Right lobe of liver (tissue), 6 donors: ENCODE measurements at places on chromosomes 2 and 18.

DNA sequence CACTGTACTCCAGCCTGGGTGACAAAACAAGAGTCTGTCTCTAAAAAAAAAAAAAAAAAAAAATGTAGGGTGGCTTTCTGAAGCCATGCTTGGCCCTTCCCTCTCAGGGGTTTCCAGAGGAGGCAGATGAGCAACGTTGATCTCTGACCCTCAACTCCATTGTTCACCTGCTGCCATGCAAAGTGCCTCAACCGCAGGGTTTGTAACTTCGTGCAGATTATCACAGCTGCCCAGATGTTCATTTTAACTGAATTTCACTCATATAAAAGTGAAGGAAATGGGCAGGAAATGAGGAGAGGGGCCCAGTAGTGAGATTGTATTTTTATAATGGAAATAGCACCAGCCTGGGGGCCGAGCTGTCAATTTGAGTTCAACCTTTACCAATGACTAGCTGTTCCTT, 14.9 kb upstream of the B3GNT2 start:
- DNase-seq = no peak

GRCh38 chr2:8036366-8036765, 645.5 kb upstream of the ID2 start:
- DNase-seq = no peak

DNA sequence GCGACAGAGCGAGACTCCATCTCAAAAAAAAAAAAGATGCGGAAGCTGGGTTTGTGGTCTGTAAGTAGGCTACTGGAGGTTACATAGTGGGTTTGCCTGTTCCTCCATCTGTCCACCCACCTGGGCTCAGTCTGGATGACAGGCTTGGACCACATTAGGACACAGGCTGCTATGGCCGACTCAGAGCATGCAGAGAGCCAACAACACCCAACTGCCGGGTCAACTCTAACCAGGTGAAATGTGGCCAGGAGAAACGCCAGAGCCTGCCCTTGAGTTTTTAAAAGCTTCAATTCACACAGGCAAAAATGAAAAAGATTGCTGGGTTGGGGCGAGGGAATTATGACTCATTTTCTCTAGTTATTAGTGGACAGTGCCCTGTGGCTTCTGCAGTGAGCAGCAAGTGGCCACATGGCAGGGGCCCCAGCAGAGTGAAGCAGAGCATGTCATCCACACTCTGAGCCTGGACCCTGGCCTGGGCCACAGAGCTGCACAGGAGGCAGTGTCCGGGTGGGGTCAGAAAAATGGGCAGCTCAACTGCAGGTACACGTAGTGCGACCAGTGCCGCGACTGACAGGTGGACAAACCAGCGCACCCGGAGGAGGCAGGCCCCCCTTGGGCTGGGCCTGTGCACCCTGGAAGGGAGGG, 67.4 kb downstream of the BIN1 start:
- DNase-seq = no peak

DNA sequence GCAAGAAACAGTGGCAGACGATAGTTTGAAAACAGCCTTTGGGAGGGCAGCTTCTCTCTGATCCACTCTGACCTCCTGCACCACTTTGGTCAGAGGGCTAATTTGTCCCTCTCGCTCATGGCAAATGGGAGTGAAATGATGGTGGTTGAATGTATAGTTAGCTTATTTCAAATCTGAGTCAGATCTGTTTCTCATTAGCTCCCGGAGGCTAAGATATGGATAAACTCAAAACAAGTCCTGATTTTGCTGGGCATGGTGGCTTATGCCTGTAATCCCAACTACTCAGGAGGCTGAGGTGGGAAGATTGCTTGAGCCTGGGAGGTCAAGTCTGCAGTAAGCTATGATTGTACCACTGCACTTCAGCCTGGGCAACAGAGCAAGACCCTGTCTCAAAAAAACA, 145.0 kb downstream of the ALK start:
- DNase-seq = no peak

GRCh38 chr2:74253971-74254310, 55.5 kb downstream of the MTHFD2 start:
- DNase-seq = no peak

GRCh38 chr2:232641153-232641848, 7.9 kb downstream of the EFHD1 start:
- no peak for DNase-seq
